ENCODE measurements at places on chromosomes 12 and 14.

- DNase-seq = no peak
Measured at GRCh38 chr12:100499416-100499815, 25.8 kb downstream of the NR1H4 start.

- no peak for DNase-seq
Measured at GRCh38 chr12:71014180-71014785, 93.7 kb upstream of the PTPRR start.

DNA sequence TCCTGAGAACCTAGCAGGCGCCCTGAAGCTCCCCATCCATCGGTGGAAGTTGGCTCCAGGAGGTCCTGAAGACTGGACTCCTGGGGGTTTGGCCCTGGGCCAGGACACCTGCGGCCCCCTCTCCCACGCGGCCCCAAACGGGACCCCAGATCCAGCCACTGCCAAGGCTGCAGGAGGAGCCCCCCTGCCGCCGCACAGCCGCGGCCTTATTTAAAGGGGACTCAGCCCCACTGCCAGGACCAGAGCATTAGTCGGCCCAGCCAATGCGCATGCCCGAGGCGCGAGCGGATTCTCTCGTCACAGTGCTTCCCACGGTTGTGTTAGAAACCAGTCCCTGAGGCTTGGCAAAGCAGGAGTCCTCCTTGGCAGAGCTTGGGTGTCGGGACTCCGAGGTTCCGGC is 775.2 kb upstream of the ALG10B start:
- DNase-seq = no peak

DNA sequence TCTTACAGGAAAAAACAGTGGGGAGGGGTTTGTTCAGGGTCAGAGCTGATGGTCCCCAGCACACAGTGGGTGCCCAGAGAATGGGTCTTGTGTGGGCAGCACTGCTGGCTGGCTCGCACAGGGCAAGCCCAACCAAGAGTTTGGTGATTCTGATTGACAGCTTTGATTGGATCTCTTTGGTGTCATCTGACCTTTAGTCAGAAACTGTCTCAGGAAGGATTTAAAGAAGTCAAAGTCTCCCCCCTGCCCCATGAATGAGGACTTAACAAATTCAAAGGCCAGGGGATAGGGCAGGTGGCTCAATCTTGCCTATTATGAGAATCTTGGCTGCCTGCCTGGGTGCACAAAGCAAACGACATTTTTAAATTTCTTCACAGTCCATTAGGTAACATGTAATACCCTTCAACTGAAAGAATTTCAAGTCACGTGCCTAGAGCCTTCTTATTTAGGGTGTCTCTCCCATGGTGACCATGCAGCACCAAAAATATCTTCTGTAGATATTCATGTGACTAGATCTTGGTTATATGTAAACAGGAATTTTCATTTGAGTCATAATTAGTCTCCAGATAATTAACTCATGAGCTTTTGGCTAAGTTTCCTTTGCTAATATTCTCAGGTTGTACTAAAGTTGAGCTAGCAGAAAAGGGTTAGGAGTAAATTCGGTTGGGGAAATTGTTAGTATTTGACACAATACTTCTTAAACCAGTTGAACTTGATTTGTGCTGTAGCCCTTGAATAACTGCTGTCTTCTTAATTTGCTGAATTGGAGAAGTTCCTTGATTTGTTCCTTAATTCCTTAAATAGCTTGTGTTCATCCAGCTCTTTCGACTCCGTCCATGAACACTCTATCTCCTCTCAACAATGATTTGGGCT is 54.5 kb upstream of the HECTD1 start:
- no peak for DNase-seq

DNA sequence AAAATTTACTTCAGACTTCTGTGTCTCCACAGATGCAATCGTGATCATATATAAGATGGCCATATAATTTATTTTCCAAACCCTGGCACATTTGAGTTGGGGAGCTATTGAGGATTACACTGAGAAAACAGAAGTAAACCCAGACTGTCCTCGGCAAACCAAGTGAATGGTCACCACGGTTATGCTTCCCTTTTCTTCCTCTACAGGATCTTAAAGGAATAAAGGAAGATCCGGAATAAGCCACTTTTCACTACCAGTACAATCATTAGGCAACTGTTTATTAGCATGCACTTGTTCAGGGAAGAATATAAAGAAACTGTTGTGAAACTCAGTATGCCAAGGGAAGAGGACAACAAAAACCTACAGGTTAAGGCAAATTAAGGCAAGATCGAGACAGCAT is 27.6 kb downstream of the SBNO1 start:
- DNase-seq = no peak

GRCh38 chr14:99472937-99473336 is 7.7 kb downstream of the SETD3 start:
- no peak for DNase-seq

GRCh38 chr14:76920331-76921087 is 94.3 kb downstream of the LRRC74A start:
- no peak for DNase-seq

DNA sequence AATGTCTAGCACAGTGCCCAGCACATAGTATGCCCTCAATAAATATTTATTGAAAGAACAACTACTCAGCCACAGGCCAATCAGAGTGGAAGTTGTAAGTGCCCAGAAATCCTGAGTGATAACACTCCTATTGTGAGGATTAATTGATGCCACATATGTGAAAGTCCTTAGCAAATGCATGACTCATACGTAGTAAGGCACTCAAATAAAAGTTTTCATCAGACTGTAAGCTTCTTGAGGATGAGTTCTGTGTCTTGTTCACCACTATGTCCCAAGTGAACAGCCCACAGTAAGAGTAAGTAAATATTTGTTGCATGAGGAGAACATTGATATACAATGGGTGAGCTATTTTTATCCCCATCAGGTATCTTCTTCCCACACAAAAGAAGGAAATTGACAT is 24.7 kb upstream of the ANO6 start:
- DNase-seq = no peak

Data from activated T-helper 1 cell treated with Interleukin-2 at 50 U/mL for 16 hours (primary cell).